ENCODE measurements at places on chromosomes 3 and 15. TPM values are rescaled to one million over a fixed set of nuclear protein-coding genes. Genes with fewer than 3 reads are reported as not detected.

The LDHAL6B gene
- total RNA-seq, result not detected

The NRROS gene
- 6.2 TPM for total RNA-seq

DNA sequence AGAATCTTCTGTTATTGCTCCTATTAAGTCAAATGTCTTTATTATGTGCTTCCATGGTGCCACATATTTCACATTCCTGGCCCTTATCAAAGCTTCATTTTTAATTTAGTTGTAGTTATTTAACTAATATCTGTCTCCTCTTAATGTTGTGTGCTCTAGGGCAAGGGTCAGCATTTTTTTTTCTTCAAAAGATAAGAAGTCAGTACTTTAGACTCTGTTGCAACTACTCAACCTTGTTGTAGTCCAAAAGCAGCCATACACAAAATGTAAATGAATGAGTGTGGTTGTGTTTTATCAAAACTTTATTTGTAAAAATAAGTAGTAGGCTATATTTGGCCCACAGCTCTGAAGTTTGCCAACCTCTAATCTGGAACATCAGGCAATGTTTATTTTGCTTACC lies 394.7 kb upstream of the CBLB start:
- no peak for DNase-seq

DNA sequence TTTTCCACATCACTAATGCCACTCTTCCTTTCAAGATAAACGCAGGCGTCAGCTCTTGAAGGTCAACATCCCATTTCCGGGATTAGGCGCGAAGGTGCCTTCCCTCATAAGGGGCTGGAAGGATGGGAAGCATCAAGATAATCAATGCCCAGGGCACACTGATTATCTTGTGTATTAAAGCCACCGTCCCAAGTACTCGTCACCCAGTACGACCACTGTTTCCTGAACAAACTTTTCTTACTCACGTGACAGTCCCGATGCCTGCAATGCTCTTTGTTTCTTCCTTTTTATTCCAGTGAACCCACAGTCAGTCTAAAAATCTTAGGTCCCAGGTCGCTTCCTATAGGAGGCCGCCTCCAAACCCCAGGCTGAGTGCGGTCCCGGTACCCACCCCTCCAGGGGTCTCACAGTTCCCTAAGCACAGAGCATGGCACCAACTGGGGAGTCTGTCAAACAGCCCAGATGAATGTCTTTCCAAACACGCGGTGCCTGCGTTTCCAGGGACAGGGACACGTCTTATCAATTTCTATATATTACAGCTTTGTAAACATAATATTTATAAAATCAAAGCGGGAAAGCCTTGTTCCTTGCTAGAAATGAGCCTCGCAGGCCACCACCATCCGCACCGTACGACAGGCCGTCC lies 589 bp downstream of the ANAPC13 start:
- no peak for DNase-seq

DNA sequence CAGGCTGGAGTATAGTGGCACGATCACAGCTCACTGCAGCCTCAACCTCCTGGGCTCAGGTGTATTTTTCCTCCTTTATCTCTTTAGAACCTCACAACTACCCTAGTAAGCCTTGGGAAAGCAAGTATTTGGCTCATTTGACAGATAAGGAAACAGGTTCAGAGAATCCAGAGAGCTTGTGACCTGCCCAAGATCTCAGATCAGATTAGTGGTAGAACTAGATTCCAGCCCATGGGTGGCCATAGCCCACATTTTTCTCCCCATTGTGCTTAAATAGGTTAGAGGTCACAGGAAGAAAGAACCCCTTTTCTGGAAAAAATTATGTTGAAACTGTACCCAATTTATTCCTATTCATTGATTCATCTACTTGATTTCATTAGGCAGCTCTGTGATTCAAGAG lies 64.3 kb downstream of the TSC22D2 start:
- DNase-seq, result no peak

- DNase-seq, result no peak
These were observed 20.6 kb downstream of the LOXL1 start for GRCh38 chr15:73946795-73947370.

All from esophagus muscularis mucosa (tissue), 4 donors.